ENCODE measurements at places on chromosomes 11 and 22.

DNA sequence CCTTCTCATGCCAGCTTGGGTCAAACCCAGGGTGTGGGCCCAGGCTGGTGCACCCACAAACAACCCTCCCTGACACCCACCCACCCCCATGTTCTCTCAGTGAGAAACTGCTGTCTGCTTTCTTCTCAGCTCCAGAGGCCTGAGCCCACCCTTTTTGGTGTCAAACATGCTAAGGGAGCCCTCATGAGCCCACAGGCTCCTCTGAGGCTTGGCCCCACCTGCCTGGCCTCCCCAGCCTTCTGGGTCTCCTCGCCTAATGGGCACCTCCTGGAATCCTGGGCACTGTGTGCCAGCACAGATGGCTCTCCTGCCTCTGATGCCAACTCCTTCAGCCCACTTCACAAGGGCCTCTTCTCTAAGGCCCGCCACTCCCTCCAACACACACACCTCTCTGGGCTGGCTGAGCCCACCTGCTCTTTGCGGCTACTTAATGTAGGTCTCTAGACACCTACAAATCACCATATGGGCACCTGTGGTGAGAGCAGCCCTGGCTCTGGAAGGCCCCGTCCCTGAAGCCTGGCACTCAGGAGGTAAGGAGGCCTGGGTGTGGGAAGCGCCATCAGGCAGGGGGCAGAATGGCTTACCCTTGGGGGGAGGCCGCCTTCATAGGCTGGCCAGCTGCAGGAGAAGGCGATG is 4.4 kb downstream of the NAGA start:
- DNase-seq: no peak

GRCh38 chr11:94330789-94331188 is 26.4 kb downstream of the IZUMO1R start:
- DNase-seq: no peak

GRCh38 chr11:73431396-73431795 is 55.2 kb downstream of the RELT start:
- DNase-seq: no peak

DNA sequence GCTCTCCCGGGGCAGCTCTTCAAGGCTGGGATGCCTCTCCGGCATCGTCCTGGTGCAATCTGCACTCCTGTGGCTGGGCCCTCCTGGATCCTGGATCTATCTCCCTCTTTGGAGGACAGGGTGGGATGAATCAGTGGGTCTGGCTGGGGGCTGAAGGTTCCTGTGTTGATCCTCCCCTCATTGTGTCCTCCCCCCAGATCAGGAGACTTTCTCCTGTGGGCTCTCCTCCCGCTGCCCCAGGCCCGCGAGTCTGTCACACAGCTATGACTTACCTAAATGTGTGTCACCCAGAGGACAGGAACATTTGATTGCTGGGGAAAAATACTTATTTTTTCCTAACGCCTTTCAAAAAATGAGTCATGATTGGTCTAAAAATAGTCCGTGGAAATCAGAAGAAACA is 106.8 kb upstream of the NECTIN1 start:
- DNase-seq: no peak

GRCh38 chr22:48744967-48745841 is 1082.5 kb downstream of the BRD1 start:
- no peak for DNase-seq

DNA sequence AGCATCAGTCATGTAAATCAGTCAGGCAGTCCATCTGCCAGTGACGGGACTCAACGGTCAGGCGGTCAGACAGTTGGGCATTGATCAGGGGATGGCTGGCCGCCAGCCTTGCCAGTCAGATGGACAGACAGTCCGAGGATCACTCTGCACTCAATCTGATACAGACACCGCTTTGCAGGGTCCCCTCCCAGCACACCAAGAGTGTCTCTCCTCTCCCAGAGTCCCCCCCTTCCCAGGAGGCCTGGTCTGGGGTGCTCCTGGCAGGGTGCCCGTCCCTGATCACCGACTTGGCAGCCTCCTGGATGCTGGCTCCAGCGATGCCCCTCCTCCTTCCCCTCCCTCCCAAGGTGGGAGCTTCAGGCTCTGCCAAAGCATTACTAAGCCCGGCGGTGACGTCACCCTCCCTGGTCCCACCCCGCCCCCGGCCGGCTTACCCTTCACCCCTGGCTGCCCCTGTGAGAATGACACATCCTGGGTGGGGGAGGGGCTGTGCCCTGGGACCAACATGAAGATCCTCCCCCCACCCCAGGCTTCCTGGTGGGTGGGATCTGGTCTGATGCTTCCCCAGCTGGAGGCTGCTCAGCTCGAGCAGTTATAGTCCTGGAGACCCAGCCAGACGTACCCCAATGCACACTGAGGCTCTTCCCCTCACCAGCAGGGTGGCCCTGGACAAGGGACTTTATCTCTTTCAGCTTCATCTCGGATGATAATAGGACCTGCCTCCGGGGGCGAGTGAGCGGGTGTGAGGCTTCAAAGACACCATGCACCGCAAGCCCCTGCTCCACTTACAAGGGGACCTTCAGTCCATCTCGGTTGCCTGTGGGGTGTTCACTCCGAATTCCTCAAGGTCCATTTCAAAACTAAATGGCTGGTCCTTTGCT is 69.2 kb downstream of the CD82 start:
- no peak for DNase-seq

DNA sequence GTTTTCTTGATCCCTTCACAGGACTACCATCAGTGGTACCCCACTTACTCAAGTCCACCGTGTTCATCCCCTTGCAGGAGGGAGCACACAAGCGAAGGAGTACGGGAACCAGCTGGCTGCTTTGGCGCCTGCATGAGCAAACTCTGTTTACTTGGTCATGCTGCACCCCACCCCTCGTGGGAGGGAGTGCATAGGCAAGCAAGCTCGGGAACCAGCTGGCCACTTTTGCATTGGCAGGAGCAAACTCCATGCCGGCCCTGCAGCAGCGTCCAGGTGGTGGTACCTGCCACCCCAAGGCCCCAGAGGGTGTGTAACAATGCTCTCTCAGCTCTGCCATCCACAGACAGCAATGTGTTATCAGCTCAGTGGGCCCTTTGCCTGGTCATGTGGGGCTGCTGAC is 737.8 kb downstream of the FAM181B start:
- DNase-seq: no peak

DNA sequence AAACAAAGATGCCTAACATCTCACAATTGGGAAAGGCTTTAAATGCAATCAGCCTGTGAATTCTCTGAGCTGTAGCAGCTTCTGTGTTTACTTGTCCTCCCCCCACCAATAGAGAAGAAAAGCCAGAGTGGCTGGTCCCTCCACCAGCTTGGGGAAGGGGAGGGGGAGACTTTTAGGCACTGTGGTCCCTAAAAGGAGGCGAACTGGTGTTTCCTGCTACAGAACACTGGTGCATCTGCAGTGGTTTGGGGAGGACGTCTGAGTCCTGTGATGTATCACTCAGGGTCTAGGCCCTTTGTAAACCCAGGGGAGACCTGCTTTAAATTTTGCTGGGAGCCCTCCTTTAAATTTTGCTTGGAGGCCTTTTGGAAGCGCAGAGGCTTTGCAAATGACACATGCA is 16.9 kb downstream of the TNRC6B start:
- no peak for DNase-seq

DNA sequence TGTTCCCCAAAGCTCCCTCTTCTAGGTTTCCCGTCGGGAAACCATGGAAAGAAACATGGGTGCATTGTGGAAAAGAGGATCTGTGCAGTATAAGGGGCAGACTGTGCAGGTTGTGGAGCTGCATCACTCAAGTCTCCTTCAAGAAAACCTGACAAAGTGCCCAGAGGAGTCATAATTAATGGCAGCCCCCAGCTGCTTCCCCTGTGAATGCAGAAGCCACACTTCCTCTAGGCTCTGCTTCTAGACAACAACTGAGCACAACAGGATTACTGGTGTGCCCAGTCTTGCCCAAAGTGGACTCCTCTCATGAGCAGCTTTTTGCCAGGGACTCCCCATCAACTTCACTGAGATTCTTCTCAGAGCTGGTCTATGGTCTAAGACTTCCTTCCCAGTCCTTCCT is 42.6 kb upstream of the SCUBE2 start:
- no peak for DNase-seq

- no peak for DNase-seq
These were observed 16.0 kb downstream of the MRE11 start for GRCh38 chr11:94477624-94478023.

DNA sequence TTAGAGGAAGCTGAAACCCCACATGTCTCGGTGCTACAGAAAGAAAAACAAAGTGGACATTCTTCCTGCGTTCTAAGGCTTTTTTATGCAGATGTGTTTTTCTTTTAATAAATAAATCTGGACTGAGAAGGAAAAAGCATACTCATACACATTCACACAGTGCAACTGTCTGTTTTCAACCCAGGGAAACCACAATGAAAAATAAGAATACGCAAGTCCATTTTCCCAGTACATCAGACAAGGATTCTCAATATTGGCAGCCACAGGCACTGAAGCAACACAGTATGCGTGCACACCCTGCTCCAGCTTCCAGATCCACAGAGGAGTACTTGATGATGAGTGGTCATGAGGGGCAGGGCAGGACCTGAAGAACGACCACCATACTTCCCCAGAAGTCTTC is 86.9 kb downstream of the ETS1 start:
- DNase-seq: no peak

DNA sequence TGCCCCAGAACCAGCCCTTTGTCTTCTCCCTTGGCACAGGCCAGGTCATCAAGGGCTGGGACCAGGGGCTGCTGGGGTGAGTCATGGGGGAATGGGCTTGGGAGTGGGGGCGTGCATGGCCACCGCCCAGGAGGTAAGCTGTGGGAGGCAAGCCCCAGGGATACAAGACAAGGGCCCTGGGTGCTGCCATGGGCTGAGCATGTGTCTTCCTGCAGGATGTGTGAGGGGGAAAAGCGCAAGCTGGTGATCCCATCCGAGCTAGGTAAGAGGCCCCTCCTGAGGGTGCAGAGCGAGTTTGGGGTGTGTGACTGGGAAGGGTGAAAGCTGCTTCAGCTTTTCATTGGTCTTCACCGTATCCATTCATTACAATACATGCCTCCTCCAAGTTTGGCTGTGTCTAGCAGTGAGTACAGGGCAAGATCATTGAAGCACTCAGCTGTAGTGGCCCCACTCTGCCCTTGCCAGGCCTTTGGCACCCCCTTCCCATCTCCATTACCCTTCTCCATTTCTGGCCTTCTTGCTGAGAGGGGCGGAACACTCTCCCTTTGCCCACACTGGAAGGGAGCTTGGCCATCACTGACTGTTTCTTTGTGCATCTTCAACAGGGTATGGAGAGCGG is 2.5 kb downstream of the FKBP2 start:
- no peak for DNase-seq

- no peak for DNase-seq
These were observed 66.5 kb downstream of the ARHGAP42 start for GRCh38 chr11:100753571-100753970.

DNA sequence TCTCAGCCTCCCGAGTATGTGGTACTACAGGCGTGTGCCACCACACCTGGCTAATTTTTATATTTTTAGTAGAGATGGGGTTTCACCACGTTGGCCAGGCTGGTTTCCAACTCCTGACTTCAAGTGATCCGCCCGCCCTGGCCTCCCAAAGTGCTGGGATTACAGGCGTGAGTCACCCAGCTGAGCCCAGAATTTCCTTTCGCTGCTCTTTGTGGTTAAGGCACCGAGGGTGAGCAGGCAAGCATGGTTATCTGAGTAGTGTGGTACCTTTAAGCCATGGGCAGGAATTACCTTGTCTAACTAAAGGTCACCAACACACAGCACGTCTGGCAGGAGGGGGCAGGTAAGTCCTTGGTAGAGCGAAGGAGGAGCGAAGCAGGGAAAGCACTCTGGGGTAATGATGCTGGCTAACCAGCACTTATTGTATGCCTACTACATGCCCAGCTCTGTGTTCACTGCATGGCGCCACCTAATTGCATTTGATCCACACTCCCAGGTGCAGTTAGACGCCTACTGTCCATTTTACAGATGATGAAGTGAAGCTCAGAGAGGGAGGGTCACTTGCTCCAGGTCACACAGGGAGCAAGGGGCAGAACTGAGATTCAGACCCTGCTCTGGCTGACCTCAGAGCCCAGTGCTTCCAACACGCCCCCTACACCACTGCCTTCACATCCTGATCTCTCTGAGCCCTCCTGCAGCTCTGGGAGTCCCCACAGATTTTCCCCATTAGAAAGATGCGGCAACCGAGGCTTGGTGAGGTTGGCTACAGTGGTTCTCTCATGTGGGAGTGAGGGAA is 45.7 kb downstream of the TRIOBP start:
- no peak for DNase-seq

- DNase-seq: no peak
These were observed 111.9 kb downstream of the ATG16L2 start for GRCh38 chr11:72926076-72926475.

GRCh38 chr11:130023204-130023603 is 20.6 kb upstream of the PRDM10 start:
- no peak for DNase-seq

- peak; percentile 28 for DNase-seq
These were observed 78.4 kb upstream of the WNT7B start for GRCh38 chr22:46055181-46055875.

DNA sequence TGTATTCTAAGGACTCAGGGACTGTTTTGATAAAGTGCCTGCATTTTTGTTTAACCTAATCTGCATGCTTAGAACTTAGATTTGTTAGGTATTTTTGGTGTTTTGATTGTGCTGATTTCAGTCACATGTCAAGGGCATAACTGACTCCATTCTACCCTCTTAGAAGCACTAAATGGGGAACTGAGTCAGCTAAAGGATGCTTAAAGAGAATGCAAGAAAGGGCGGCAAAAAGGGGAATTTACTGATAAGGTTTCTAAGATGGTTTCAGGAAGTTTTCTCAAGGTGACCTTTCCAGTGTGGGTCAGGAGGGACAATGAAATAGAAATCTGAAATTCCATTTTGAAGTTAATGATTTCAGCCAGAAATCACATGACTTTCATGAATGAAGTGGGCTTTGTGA is 43.0 kb downstream of the MMP20 start:
- no peak for DNase-seq

- DNase-seq: no peak
These were observed 7.9 kb upstream of the NELL1 start for GRCh38 chr11:20661445-20661844.

DNA sequence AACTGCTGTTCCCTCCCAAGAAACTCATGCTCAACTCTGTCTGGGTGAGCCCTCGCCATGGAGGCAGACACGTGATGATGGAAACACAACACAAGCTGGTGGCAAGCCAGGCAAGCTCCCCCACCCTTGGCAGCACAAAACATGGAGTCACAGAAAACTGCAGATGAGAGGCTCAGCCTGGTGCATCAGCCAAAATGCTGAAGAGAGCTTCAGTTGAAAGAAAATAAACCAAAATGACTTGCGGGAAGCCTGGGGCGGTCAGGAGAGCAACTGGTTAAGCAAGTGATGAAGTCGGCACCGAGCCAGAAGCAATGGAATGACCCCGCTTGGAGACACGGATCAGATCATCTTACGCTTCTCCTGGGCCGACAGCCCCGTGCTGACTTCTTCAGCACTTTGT is 68.3 kb downstream of the C11orf58 start:
- no peak for DNase-seq

DNA sequence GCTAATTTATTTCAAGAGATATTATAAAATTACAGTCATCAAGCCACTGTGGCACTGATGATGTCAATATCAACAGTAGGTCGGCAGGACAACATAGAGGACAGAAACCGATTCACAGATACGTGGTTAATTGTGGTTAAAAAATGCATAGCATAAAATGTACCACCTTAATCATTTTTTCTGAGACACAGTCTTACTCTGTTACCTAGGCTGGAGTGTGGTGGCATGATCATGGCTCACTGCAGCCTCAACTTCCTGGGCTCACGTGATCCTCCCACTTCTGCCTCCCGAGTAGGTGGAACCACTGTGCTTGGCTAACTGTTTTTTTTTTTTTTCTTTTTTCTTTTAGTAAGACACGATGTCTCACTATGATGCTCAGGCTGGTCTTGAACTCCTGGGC is 21.0 kb upstream of the TOLLIP start:
- no peak for DNase-seq

Measured in CD4-positive, alpha-beta T cell treated with Interleukin-21 for 1 hour (primary cell).